Mucosa of gallbladder (tissue), 1 donor: ENCODE measurements at places on chromosomes 7 and 10. TPM values are rescaled to one million over a fixed set of nuclear protein-coding genes. Genes with fewer than 3 reads are reported as not detected.

The SAMD9L gene
- 6.4 TPM for total RNA-seq

The FAM237B gene
- total RNA-seq: not detected

The TMEM236 gene
- 0.46 TPM for total RNA-seq

The TRPV5 gene
- not detected for total RNA-seq

The HOXA2 gene
- 0.52 TPM for total RNA-seq

The FOXI2 gene
- 0.23 TPM for total RNA-seq

The DUS4L gene
- 6.6 TPM for total RNA-seq

The ACSM6 gene
- total RNA-seq: not detected

The CYP2C9 gene
- total RNA-seq: 125 TPM

The PROSER2 gene
- 8.8 TPM for total RNA-seq

The PDE6C gene
- total RNA-seq: not detected

The VWA2 gene
- total RNA-seq: 0.75 TPM

The SAP25 gene
- 13.3 TPM for total RNA-seq

The CALHM2 gene
- total RNA-seq: 24.8 TPM

The PRTFDC1 gene
- 12.0 TPM for total RNA-seq

The PAXIP1 gene
- total RNA-seq: 12.5 TPM

The OR2A1 gene
- total RNA-seq: not detected

The AQP1 gene
- total RNA-seq: 995 TPM

The SPDYE8 gene
- not detected for total RNA-seq

The MYH16 gene
- total RNA-seq: 0.32 TPM

The LIPJ gene
- total RNA-seq: not detected

The SPOCK2 gene
- total RNA-seq: 250 TPM

The LDB3 gene
- 4.9 TPM for total RNA-seq

The SHH gene
- 134 TPM for total RNA-seq

The TAS2R4 gene
- total RNA-seq: 1.0 TPM

The CCDC146 gene
- 29.7 TPM for total RNA-seq

The KIAA1217 gene
- 44.0 TPM for total RNA-seq

The GPR22 gene
- total RNA-seq: not detected

The AKR1D1 gene
- 0.37 TPM for total RNA-seq

The EXOSC1 gene
- total RNA-seq: 33.8 TPM

The RET gene
- total RNA-seq: 1.6 TPM

The IL2RA gene
- 1.4 TPM for total RNA-seq

The HOXA11 gene
- not detected for total RNA-seq

The CYP2E1 gene
- total RNA-seq: 4.7 TPM

The VSTM4 gene
- total RNA-seq: 13.1 TPM

The OPALIN gene
- total RNA-seq: not detected

The PLXNA4 gene
- 5.8 TPM for total RNA-seq

The GCK gene
- total RNA-seq: 0.95 TPM

The STEAP4 gene
- total RNA-seq: 9.8 TPM

The RELN gene
- total RNA-seq: 1.8 TPM

The LRRC18 gene
- total RNA-seq: 0.20 TPM

The ATP6V1F gene
- total RNA-seq: 118 TPM

The TRIM50 gene
- total RNA-seq: 1.3 TPM

The TRIL gene
- 1.4 TPM for total RNA-seq
